G401 (cell line): ENCODE measurements at places on chromosomes 2 and 18. TPM values are rescaled to one million over a fixed set of nuclear protein-coding genes. Genes with fewer than 3 reads are reported as not detected.

Gene ASB18
- total RNA-seq: not detected in 2 replicates

Gene TRABD2A
- 5.5 and 9.9 TPM in 2 replicates for total RNA-seq

Gene CXCR1
- total RNA-seq: not detected in 2 replicates

Gene C2orf72
- 9.3 and 27.9 TPM in 2 replicates for total RNA-seq

Gene ALPI
- total RNA-seq: not detected in 2 replicates

Gene SP100
- 1.2 TPM in 1 of 2 replicates, not detected in the other for total RNA-seq

Gene IL36A
- total RNA-seq: not detected in 2 replicates

Gene RAPGEF4
- not detected in 2 replicates for total RNA-seq

Gene NOL4
- total RNA-seq: not detected in 2 replicates

Gene PXDN
- 16.4 and 25.4 TPM in 2 replicates for total RNA-seq

Gene SKOR2
- total RNA-seq: not detected in 2 replicates

Gene KCNJ13
- not detected in 2 replicates for total RNA-seq

Gene GPR75
- total RNA-seq: not detected in 2 replicates

Gene CDH7
- total RNA-seq: not detected in 2 replicates

Gene FRZB
- total RNA-seq: 2.0 TPM in 1 of 2 replicates, not detected in the other

Gene CENPA
- 42.0 and 59.8 TPM in 2 replicates for total RNA-seq

Gene EVX2
- not detected in 2 replicates for total RNA-seq

Gene PPP1R7
- 83.2 and 91.9 TPM in 2 replicates for total RNA-seq

Gene SLC9A4
- total RNA-seq: not detected in 2 replicates

Gene SATB2
- total RNA-seq: not detected in 2 replicates

Gene RAX
- total RNA-seq: not detected in 2 replicates

Gene ZAP70
- total RNA-seq: not detected in 2 replicates

Gene ZNF385B
- total RNA-seq: not detected in 2 replicates

Gene VWC2L
- not detected in 2 replicates for total RNA-seq

Gene EPB41L3
- 0.07 TPM in 1 of 2 replicates, not detected in the other for total RNA-seq

Gene IL1R1
- total RNA-seq: not detected in 2 replicates

Gene SLC14A1
- total RNA-seq: not detected in 2 replicates

Gene SERPINB12
- not detected in 2 replicates for total RNA-seq

Gene TUBA3D
- not detected in 2 replicates for total RNA-seq

Gene DSG1
- total RNA-seq: not detected in 2 replicates

Gene LHCGR
- total RNA-seq: not detected in 2 replicates

Gene SOCS6
- total RNA-seq: 32.5 and 52.1 TPM in 2 replicates

Gene GEN1
- 8.7 and 15.9 TPM in 2 replicates for total RNA-seq

Gene LOXHD1
- not detected in 2 replicates for total RNA-seq

Gene FIGN
- total RNA-seq: 2.1 and 3.7 TPM in 2 replicates

Gene CRYBA2
- not detected in 2 replicates for total RNA-seq

Gene CABYR
- total RNA-seq: 0.41 TPM in 1 of 2 replicates, not detected in the other

Gene TUBB8B
- total RNA-seq: 5.3 and 9.8 TPM in 2 replicates

Gene ASPRV1
- 0.55 and 1.3 TPM in 2 replicates for total RNA-seq

Gene SLC30A3
- 1.3 and 2.6 TPM in 2 replicates for total RNA-seq

Gene PLEK
- total RNA-seq: not detected in 2 replicates

Gene RGPD3
- total RNA-seq: 0.81 and 1.3 TPM in 2 replicates

Gene RUFY4
- total RNA-seq: not detected in 2 replicates

Gene CYP27A1
- total RNA-seq: not detected in 2 replicates

Gene POTEJ
- not detected in 2 replicates for total RNA-seq

Gene MBD1
- 48.2 and 49.7 TPM in 2 replicates for total RNA-seq
